Adrenal gland (tissue), 19 donors: ENCODE measurements at places on chromosomes 2 and 18.

GRCh38 chr2:233168919-233169318 is 82.6 kb upstream of the ATG16L1 start:
- DNase-seq, result no peak

GRCh38 chr2:109187711-109188495 is 58.9 kb downstream of the SH3RF3 start:
- DNase-seq, result peak; percentile 14

DNA sequence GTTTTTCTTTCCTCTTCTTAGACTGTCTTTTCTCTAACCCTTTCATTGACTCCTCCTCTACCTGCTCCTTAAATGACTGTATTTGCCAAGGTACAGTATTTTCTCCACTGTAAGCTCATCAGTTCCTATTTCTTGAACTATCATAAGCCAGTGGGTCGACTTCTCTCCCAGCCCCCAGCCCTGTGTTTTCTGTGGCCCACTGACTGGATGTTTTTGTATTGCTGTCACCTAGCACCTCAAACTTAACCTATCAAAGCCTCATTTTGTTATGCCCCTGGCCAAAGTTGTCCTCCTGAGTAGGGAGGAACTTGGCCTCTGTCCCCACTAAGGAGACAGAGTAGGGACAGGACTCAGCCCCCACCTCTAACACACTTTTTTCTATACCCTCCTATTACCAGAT is 65.4 kb upstream of the CABLES1 start:
- no peak for DNase-seq

DNA sequence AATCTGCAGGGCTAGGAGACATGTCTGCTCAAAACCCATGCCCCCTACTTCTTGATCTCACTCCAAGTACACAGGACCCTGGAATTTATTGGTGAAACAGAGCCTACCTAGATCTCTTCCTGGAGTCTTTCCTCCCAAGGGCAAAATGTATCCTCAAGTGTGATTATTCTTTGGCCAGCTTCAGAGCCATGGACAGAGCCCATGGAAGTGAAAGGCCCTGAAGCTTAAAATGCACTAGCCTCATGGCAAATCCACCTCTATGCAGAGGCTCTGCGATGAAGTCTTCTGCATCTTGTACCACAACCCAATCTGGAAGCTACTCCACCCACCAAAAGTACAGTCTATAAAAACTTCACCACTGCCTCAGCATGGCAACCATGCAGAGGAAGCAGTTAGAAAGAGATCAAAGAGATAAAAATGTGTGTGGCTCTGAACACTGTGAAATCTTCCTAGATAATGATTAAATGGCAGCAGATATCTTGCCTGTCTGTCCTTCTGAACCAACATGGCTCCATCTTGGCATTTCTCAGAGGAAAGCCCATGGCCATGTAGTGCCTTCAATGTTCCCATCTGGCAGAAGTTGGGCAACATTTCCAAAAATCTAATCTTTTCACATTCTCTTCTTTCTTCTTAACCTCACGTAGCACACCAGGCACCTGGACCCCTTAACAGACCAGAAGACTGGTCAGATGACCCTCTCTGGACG is 142.9 kb upstream of the KLF7 start:
- no peak for DNase-seq

DNA sequence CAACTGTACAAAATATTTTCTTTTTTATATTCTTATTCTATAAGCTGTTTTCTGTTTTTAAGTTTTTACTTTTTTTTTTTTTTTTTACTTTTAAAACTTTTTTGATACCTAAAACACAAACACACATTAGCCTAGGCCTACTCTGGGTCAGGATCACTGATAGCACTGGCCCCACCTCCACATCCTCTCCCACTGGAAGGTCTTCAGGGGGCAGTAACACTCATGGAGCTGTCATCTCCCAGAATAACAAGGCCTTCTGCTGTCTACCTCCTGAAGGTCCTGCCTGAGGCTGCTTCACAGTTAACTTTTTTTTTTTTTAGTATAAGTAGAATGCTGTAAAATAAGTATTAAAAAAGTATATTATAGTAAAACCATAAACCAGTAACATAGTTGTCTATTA is 415.1 kb downstream of the PTPRM start:
- no peak for DNase-seq

DNA sequence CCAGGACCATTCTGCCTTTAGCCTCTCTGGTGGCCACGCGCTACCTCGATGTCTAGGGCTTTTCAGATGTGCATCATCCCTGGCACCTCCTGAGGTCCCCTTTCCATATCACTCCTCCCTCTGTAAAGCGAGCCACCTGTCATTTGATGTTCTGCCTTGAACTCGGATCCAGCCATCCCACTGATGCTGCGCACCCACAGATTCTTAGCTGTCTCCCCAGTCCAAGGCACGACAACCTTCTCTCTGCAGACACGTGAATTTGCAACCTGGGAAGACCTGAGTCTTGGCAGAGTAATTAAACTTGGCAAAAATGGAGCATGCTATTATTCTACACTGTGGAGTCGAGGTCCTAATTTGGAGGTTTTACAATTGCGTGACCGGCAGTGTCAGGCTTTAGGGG is 61.9 kb downstream of the NGEF start:
- no peak for DNase-seq

GRCh38 chr2:75516378-75517360 is 44.1 kb downstream of the EVA1A start:
- no peak for DNase-seq

DNA sequence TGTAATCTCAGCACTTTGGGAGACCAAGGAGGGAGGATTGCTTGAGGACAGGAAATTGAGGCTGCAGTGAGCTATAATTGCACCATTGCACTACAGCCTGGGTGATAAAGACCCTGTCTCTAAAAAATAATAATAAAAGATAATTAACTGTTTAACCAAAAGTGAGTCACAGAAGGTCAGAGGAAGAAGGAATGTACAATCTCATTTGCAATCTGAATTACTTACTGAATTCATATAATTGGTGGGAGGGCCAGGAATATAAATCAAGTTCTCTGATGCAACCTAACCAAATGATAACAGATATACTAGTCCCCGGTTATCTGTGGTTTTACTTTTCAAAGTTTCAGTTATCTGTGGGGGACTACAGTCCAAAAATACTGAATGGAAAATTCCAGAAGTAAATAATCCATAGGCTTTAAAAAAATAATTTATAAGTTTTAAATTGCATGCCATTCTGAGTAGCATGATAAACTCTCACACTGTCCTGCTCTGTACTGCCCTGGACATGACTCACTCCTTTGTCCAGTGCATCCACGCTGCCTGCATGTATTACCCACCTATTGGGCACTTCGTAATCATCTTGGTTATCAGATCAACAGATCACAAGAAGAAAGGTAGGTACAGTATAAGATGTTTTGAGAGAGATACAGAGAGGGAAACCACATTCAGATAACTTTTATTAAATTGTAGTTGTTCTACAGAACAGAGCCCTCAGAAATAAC is 12.8 kb upstream of the MATN3 start:
- DNase-seq, result no peak

GRCh38 chr2:127259355-127259754 is 34.6 kb downstream of the ERCC3 start:
- DNase-seq, result no peak

GRCh38 chr18:7711495-7711894 is 144.4 kb downstream of the PTPRM start:
- no peak for DNase-seq

DNA sequence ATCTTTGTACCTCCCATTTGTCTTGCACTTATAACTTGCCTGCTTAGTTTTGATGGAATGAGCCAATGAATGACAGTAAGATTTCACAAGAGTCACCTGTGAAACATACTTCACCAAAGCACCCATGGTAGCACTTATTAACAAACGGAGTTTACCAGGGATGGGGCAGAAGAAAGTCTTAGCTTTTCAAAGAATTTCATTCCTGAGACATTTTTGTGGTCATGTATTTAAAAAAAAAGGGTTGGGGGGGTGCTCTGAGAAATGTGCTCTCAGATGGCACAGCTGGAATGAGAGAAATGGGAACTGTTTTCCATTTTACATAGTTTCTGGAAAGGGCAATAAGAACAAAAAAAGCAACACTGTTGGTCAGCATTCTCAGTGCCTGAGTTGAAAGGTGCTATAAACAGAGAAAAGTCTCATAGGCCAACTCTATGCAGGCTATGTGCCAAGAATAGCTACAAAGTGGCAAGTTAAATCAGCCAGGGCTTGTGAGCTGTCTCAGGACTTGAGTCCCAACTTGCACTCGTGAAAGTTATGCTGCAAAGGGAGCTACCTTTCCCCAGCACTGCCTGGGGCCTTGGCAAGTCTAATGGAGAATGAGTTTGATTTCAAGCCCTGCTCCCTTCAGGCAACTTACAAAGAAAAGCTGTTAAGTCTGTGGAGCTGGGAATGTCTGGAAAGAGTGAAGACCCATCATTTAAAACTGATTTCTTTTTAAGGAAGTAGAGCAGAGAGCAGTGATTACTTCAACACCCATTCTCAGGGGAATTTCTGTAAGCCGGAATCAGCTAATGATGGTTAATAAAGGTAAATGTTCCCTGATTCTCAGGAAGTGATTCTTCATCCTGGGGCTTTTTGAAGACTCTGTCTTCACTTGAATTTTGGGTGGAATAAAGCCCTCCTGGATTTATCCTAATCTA is 170.6 kb downstream of the SLC8A1 start:
- DNase-seq, result no peak

DNA sequence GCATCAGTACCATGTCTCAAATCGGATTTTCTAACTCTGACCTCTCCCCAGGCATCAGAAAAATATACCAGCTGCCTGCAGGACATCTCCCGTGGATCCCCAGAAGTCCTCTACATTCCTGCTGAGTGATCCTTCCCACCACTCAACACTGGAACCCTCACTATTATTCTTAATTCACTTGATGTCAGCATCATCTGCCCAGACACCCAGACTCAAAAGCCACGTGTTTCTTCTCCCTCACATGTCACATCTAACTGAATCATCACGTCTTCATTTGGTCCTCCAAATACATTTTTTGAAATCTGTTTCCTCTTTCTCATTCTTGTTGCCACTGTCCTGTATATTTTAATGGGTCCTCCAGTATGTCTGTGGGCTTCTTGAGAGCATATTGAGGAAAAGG is 218.6 kb downstream of the HRH4 start:
- DNase-seq, result no peak

GRCh38 chr2:12776521-12776961 is 59.8 kb downstream of the TRIB2 start:
- no peak for DNase-seq

DNA sequence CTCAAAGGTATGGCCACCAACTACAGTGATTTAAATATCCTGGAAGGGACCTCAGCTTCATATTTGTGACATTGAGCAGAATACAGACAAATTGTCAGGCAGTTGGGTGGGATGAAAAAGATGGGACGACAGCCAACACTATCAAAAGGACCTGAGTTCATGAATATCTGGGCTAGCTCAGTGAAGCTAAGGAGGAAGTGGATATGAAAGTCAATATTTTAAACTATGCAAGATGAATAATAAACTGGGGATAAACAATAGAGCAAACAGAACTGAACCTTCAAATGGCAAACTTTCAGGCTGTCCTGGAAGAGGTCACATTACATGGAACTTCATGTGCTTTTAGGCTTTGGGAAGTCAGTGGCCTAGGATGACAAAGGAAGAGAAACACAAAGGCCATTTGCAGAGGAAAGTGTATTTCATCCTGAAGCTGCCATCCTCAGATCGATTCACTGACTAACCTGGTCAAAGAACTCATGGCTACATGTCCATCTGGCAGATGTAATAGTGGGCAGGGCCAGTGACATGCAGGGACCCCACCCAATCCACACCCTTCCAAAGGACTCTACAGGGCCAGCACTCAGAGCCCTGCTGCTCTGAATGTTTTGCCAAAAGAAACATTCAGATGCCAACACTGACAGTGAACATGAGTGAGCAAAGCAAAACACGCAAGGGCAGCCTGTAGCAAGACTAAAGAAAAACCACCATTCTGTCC is 175.7 kb downstream of the ETAA1 start:
- no peak for DNase-seq

DNA sequence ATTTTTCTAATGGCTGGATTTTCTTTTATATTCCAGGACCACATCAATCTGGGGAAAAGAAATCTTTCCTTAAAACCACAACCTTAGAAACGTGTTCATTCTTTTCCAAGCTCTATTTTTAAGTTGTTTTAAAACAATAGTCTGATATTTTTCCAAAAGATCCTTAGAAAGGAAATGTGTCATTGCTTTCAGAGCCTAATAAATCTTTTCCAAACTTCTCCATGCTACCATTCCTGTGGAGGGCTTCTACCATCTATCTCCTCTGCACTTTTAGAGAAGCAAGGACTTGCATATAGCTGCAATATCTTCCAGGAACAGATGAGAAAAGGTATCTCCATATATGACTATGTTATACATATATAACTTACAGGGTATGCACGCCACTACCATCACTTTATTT is 21.2 kb downstream of the WDFY1 start:
- DNase-seq, result no peak

DNA sequence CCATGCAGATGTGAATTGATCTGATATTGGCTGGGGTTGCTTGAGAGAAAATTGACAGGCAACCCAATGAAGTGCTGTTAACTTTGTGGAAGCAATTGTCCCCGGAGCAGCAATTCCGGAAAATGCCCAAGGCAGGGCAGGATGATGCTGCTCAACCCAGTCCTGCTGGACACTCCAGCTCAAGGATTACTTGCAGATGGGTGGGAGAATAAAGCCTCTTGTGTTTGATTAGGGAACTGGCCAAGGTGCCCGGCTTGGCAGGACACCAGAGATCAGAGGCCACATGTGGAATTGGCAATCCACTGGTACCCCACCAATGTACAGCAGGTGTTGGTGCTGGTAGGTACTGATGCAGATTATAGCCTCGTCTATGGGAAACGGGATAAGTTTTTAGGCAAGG is 12.3 kb upstream of the C2orf42 start:
- DNase-seq, result no peak

DNA sequence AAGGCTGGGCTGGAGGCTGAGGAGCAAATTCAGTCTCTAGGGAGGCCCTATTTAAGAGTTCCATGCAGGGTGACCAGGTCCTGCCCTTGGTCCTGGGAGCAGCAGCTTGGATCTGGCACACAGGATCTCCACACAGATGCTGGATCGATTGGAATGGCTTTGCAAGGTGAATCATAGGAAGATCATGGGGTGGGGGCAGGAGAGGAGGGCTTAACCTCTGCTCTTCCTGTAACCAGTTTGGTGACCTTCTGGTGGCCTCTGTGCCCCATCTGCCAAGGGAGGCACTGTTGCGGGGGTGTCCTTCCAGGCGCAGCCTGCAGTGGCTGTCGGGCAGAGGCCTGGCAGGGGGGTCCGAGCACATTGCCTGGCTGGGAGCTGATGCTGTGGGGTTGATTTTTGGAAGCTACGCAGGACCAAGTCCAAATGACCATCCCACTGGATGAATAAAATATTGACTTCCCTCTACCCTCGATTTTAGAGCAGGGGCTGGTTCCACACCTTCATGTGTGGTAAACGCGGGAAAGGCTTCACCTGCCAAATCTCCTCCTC is 79.7 kb downstream of the EDAR start:
- DNase-seq, result no peak
